ENCODE measurements at places on chromosomes 5 and 9.

- no peak for DNase-seq
Observed at GRCh38 chr9:107489144-107489673, 360 bp downstream of the KLF4 start.

- DNase-seq = no peak
Observed at GRCh38 chr5:67432606-67433005, 236.0 kb upstream of the CD180 start.

DNA sequence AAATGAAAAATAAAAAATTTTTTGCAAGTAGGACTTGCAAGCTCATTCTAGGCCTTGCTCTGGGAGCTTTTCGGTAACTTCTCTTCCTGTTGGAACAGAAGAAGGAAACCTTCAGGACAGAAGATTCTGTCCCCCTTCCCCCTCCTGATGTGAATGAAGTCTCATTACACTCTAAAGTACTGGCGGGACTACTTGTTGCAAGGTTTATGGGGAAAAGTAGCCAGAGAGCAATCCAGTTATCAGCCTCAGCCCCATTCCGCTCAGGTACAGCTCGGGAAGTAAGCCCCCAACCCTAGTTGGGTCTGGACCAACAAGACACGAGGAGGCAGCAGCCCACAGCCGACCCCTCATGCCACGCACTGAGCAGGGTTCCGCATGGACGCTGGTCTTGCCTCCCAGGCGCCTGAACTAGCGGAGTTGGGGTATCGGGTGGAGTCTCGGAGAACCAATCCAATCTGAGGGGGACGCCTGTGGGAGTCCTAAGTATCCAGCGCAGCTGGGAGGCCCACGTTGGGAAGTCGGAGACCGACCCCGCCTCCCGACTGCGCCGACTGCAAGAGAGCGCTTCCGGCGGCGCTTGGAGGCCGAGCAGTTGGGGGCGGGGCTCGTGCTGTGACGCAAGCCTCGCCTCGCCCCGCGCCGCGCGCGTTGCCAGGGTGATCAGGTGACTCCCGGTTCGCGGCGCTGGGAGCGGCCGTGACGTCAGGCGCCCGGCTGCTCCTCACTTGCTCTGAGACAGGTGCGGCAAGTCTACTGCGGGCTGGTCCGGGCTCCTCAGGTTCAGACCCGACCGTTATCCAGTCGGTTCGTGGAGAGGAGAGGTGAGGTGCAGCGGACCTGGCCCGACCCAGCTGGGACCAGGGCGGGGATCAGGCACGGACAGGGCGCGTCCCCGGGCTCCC is at the start of gene CYSTM1:
TSS of gene CYSTM1 (plus strand) at position 724 of the 902 bp plus-strand sequence. CDS start 19,278 bp downstream, outside the sequence.
- DNase-seq = peak; percentile 94

DNA sequence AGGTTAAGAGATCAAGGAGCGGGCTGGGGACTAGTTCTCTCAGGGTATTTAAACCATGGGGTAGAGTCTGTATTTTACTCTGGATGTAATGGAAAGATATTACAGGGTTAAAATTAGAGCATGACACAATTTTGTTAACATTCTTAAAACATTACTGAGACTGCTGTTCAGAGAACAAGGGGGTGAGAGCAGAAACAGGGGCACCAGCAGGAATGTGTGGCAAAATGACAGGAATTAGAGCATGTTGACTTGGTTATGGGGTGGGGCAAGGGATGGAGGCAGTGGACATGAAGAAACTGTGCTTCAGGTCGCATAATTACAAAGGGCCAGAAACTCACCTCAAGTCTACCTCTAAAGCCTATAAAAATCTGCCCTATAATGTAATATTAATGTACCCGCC is 75.0 kb downstream of the TMEM232 start:
- no peak for DNase-seq

- no peak for DNase-seq
Observed at GRCh38 chr9:121206516-121207370, 5.1 kb upstream of the RAB14 start.

DNA sequence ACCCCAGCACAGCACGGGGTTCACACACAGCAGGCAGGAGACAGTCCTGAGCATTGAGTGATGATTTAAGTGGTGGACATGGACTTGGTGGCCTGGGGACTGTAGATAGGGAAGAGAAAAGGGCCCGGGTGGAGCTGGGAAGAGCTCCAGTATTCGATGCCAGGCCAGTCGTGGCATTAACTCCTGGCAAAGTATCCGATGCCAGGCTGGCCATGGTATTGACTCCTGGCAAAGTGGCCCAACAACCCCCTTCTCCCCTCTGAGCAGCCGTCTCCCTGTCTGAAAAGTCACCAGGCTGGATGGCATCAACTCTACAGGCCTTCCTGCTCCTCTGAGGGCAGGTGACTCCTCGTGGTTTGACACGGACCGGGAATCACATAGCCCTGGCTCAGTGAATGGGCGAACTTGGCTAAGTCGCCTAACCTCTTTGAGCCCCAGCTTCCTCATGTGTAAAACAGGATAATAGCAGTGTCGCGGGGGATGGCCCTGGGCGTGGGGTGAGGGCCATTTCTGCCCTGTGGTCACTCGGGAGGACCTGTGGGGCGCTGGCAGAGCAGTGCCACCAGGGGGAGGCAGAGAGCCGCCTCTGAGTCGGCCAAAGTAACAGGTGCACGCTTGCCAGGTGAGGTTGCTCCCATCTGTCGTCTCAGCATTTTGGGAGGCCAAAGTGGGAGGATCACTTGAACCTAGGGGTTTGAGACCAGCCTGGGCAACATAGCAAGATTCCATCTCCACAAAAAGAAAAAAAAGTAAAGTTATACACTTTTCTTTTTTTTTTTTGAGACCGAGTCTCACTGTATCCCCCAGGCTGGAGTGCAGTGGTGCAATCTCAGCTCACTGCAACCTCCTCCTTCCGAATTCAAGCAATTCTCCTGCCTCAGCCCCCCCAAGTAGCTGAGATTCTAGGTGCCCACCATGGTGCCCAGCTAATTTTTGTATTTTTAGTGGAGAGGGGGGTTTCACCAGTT is 5.7 kb upstream of the SEC16A start:
- peak; percentile 52 for DNase-seq

GRCh38 chr5:171295299-171295698 is 13.7 kb upstream of the TLX3 start:
- no peak for DNase-seq
